ENCODE measurements at places on chromosomes 6 and 20.

DNA sequence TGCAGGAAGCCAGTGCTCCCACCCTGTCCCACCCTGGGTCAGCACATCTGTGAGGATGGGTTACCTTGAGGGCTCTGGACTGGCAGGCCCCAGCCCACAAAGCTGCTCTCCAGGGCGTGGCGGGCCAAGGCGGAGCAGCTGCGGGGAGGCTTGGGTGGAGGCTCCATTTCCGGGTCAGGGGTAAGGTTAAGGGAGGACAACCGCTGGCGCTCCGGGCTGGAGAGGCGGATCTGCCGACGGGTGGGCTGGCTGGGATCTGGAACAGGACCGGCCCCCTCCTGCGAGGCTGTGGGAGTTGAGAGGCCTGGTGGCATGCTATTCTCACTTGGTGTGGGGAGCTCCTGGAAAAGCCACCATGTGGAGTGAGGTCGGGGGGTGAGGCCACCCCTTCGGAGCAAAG, 5.5 kb downstream of the SMPD2 start:
- DNase-seq = no peak

- DNase-seq = no peak
These were observed 117.9 kb downstream of the CDH4 start for GRCh38 chr20:61369731-61370520.

DNA sequence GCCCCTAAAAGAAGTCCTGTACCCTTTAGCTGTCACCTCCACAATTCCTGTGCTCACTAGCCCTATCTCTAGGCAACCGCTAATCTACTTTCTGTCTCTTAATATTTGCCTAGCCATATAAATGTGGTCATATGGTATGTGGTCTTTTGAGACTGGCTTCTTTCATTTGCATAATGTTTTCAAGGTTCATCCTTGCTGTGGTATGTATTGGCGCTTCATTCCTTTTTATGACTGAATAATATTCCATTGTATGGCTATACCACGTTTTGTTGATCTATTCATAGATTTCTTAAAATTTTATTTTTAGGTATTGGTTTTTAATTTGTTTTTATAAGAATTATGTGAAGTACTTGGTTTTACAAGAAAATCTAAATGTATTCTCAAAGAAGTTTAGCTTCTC, 70.0 kb downstream of the MAP3K4 start:
- no peak for DNase-seq

- no peak for DNase-seq
These were observed 91.4 kb upstream of the AFDN start for GRCh38 chr6:167735084-167735950.

DNA sequence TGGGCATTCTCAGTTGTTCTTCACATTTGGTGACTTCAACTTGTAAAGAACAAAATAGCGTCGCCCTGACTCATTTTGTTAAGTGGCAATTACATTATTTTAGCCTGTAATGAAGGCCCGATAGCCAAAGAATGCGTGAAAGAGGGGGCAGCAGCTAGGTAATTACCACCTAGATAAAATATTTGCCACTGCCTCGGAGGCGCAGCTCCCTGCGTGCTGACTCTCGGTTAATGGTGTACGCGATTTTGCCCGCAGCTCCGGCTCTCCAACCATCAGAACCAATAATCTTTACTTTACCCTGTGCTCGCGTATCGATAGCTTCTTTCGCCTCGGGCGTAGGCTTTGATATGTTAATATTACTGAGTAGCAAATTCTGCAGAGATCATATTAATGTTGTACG, 8.7 kb downstream of the TFAP2D start:
- DNase-seq = no peak

DNA sequence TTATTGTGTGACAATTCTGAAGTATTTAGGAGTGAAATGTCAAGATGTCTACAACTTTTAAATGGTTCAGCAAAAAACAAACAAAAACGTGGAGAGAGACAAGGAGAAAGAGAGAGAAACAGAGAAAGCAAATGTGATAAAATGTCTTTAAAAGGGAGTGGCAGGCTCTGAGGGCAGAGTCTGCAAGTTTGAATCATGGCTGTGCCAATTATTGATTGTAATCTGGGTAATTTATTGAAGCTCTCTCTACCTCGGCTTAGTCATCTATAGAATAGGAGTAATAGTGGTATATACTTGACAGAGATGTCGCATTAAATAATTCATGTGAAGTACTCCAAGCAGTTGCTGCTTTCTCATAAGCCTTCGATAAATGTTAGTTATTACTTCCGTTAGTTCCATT, 61.3 kb upstream of the ARID1B start:
- no peak for DNase-seq

- peak; percentile 31 for DNase-seq
These were observed 148.3 kb upstream of the RPS6KA2 start for GRCh38 chr6:166775180-166775922.

DNA sequence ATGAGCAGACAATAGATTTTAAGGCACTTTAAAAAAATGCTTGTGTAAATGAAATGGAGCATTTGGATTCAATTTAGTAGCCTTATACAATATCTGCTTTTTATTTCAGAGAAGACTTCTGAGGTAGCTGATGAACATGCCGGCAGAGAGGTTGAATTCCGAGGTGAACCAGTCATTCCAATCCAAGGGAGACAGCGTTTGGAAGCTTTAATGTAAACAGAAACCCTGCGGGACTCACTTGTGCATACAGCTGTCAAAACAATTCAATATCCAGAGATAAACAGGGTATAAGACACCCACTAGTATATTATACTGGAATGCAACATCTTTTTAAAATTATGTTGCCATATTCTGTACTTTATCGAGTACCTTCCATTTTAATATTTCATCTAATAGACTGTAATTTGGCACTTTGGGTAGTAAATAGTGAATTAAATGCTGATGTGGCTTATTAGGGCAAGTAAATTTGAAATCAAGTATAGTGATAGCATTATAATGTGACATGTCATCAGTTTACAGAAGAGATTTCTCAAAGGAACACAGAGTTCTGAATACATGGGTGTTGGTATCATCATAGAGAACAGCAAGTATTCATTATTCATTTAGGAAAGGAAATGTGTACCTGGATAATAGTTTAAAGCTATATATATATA, 347.7 kb downstream of the PRKN start:
- no peak for DNase-seq

DNA sequence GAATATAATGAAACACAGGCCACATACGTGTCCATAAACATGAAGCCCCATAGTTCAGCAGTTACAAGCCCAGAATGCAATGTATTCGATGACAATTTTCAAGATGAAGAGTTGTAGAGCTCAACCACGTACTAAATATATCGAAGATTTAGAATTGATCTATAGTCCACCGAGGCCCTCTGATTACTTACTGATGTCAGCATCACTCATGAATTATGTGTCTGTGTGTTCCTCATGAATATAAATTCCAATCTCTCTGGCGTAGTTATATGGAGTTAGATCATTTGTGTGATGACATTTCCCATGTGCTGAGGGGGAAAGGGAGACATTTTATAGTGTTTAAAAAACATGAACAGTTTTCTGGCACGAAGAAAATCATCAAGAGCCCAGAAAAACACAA, 97.5 kb downstream of the PFDN4 start:
- DNase-seq = no peak

DNA sequence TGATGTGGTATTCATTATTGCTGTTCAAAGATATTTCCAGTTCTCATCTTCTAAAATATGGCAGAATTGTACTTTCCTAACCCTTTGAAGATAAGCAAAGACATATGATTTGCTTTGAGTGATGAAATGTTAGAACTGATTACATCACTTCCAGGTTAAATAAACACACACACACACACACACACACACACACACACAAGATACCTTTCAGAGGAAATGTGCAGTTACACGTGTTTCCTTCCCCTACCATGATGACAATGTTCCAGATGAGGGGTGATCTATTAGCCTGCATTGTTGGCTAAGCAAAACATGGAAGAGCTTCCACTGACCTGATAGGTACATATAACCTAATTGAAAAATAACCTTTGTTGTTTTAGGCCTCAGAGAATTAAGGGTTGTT, 11.7 kb upstream of the FRK start:
- no peak for DNase-seq

- no peak for DNase-seq
These were observed 3.2 kb downstream of the OSBPL2 start for GRCh38 chr20:62241506-62241905.

GRCh38 chr6:8218861-8219260, 116.5 kb upstream of the EEF1E1 start:
- DNase-seq = no peak

DNA sequence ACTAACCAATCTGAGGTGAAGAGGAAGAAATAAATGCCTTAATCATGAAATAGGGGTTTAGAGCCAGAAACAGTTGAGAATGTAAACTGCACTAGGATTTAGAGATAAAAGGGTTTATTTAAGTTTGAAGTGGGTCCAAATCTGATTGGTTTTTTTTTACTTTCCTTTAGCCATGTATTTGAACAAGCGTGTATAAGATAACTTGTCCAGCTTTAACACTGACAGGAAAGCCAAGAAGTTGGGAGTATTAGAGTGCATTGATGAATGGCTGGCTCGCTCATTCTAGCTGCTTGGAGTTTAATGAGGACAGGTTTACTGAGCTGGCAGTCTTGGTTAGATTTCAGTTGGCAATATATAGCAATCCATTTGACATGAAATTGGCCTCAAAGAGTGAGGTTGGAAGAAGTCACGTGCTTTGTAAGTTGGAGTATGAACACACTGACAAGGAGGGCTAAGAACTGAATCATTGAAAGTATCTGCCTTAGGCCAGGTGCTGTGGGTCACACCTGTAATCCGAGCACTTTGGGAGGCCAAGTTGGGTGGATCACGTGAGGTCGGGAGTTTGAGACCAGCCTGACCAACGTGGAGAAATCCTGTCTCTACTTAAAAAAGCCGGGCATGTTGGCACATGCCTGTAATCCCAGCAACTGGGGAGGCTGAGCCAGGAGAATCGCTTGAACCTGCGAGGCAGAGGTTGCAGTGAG, 13.7 kb downstream of the SRSF3 start:
- no peak for DNase-seq

- no peak for DNase-seq
These were observed 76.4 kb upstream of the RNF24 start for GRCh38 chr20:4091490-4092479.

DNA sequence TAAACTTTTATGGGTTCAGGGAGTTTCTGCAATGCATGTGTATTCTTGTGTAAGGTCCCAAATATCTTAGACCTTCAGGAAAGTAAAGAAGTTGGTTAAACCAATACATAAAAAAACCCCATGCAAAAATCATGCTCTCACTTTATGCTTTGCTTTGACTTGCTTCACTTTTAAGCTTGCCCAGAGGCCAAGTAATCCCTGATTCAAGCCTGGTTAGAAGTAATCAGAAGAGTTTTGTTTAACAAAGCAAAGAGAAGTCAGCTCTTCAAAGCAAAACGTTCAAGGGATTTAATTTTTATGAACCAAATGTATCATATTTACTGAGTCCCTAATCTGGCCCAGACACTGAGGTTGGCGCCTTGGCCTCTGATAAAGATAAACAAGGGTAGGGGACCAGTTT, 26.7 kb upstream of the FNDC1 start:
- no peak for DNase-seq

- DNase-seq = no peak
These were observed 205.0 kb upstream of the PREP start for GRCh38 chr6:105607636-105608621.

DNA sequence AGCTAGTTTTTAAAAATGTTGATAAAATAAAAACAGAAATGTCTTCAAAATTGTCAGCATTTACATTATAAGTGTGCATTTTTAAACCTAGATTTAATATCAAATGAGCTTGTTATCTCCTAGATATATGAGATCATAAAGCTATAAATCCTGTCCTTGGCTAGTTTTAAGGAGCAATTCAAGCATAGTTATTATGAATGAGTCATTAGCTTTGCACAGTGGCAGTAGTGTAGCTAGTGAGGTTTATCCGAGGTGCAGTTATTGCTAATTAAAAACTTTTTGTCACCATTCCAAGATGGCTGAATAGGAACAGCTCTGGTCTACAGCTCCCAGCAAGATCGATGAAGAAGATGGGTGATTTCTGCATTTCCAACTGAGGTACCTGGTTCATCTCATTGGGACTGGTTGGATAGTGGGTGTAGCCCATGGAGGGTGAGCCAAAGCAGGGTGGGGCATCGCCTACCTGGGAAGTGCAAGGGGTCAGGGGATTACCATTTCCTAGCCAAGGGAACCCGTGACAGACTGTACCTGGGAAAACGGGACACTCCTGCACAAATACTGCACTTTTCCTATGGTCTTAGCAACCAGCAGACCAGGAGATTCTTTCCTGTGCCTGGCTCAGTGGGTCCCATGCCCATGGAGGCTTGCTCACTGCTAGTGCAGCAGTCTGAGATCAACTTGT, 108.8 kb upstream of the SYNCRIP start:
- no peak for DNase-seq

DNA sequence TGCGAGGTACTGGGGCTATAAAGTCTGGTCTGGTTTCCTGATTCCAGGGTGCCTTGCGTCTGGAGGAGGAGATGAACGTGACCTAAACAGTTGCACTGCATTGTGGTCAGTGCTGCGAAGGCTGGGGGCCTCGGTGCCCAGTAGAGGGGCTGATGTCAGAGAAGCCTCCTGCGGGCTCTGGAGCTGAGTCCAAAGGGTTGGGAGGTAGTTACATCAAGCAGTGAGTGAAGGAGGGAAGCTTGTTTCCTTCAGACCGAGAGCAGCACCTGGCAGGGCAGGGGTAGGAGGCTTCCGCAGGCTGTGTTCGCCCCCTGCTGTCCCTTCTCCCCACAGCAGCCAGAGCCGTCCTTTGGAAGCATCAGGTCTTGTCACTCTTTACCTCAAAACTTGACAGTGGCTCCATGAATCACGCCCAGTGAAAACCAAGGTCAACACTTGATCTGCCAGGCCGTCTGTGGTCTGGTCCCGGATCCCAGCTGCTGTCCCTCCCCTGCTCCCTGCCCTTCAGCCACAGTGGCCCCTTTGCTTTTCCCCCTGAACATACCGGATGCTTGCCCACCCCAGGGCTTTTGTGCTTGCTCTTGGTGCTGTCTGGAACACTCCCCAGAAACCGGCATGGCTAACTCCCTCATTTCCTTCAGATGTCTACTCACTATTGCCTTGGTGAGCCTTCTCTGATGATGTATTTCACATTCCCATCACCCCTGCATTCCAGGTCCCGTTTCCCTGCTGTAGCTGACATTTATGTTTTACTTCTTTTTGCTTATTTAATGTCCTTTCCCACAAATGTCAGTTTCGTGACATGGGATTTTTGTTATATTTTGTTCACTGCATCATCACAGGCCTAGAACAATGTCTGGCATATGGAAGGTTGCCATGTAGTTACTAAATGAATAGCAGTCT, 7.0 kb downstream of the DYNLRB1 start:
- no peak for DNase-seq

- DNase-seq = no peak
These were observed 37.6 kb upstream of the SUPT3H start for GRCh38 chr6:45415315-45415714.

Data from stimulated activated CD8-positive, alpha-beta memory T cell treated with anti-CD3 and anti-CD28 coated beads, Interleukin-4, amount 100 ng/mL, for 1 hour (primary cell).